ENCODE measurements at places on chromosomes 7 and 10.

DNA sequence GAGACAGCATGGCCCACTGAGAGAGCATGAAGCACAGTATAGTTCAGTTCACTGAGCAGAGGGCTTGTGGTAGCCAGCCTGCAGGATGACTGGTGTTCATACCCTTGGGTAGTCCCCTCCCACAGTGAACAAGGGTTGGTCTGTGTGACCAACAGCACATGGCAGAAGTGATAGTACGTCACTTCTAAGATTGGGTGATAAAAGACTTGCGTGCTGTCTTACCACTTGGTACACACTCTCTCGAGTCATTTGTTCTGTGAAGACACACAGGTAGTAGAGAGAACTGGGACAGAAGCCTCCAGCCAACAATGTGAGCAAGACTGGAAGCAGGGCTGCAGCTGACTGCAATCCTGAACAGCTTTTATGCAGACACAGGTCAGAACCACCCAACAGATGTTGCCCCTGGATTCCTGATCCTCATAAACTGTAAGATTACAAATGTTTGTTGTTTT is 14.6 kb downstream of the EPC1 start:
- peak; percentile 24 for DNase-seq

GRCh38 chr7:128119036-128119435 is 87.8 kb upstream of the LRRC4 start:
- DNase-seq = no peak

DNA sequence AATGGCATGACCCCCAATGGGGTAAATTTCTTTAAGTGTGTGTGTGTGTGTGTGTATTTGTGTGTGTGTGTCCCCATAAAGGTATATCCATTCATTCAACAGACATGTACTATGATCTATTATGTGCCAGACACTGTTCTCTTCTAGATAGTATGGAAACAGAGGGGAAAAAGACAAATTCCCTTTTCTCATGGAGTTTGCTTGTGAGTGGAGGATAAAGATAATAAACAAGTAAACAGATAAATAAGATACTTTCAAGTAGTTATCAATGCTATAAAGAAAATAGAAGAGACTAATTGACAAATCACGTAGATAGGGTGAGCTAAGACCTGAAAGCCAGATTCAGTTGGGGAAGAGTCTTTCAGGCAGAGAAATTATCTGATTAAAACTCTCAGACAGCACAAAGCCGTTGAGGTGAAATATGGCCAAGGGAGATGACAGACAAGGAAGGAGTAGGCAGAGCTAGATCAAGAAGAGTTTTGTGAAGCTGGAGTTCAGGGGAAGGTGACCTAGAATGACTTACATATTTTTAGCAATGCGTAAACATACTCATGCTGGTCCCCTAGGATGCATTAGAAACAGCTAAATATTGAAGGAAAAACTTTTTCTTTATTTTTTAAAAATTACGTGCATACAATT is 45.2 kb upstream of the DMTF1 start:
- DNase-seq = no peak

DNA sequence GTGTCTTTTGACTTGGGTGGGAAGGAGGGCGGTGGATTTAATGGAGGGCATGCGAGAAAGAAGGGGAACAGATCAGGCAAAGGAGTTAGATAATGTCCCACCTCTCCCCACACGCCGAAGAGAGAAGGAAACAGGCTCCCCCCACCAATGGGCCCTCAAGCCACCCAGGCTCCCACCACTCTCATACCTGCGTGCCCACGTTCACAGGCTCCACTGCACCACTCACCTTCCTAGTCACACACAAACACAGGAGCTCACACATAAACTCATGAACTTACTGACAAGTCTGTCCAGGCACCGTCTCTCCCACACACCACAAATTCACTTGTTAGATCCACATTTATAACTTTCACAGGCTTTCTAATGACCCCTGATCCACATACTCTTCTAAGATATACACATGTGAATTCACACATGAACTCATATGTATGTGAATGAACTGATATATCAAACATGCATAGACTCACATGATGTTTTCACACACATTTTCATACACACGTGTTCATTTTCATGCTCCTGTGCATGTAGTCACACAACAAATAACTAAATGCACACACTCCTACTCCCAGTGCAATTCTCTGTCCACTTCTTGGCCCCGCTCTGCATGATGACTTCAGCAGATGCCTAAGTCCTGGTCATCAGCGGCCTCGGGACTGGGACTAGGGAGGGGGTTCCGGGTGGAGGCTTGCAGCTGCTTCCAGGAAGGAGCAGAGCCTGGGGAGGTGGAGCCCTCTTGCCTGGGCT is 1.5 kb downstream of the LZTS2 start:
- no peak for DNase-seq

- peak; percentile 94 for DNase-seq
Measured at GRCh38 chr10:14659626-14660196, 115.0 kb downstream of the FAM107B start.

- DNase-seq = no peak
Measured at GRCh38 chr10:23381298-23382040, 36.9 kb upstream of the C10orf67 start.

DNA sequence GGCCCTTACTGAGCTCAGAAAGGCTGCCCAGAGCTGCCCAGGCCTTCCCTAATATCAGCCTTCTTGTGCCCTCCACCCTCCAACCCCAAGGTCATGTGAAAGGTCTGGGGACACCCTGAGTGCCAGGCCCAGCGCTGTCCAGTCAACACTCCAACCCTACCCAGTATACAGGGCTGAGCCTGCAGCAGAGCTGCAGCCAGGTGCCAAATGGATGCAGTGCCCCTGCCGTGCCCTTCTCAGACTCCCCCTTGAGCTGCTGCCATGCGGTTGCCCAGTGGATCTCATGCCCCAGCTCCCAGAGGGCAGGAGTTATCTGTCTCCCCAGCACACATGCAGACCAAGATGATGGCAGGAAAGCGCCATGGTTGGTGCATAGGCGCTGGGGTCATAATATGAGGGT is 61.5 kb downstream of the ZMIZ1 start:
- no peak for DNase-seq

DNA sequence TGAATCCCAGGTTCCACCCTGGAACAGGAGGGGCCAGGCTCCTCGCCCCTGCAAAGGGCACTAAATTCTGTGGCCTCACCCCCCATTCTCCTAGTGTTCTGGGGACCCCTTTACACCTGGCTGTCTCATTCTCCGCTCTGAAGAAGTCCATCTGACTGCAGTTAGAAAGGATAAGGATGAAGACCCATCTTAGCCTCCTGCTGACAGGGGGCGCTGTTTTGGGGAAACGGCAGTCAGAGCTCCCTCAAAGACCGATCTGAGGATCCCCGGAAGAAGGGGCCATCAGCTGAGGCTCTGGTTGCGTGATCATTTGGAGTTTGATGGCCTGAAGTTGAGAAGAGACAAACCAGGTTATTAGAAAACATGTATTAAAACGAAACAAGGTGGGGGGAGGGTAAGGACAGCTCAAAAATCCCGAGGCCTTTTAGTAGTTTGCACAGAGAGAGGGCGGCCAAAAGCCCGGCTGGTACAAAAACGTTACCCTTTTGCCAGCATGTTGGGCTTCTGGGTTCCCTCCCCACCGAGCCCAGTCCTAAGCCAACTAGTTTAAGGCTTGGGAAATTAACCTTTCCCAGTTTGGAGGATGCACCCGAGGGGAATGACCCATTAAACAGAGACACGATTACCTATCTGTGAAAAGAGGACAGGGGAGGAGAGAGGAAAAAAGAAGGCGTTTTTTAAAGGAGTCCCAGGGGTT is 102.8 kb downstream of the CHN2 start:
- DNase-seq = no peak

- DNase-seq = no peak
Measured at GRCh38 chr10:102455893-102456471, 4.6 kb upstream of the C10orf95 start.

GRCh38 chr10:44591911-44592310 is 207.0 kb upstream of the CXCL12 start:
- no peak for DNase-seq

DNA sequence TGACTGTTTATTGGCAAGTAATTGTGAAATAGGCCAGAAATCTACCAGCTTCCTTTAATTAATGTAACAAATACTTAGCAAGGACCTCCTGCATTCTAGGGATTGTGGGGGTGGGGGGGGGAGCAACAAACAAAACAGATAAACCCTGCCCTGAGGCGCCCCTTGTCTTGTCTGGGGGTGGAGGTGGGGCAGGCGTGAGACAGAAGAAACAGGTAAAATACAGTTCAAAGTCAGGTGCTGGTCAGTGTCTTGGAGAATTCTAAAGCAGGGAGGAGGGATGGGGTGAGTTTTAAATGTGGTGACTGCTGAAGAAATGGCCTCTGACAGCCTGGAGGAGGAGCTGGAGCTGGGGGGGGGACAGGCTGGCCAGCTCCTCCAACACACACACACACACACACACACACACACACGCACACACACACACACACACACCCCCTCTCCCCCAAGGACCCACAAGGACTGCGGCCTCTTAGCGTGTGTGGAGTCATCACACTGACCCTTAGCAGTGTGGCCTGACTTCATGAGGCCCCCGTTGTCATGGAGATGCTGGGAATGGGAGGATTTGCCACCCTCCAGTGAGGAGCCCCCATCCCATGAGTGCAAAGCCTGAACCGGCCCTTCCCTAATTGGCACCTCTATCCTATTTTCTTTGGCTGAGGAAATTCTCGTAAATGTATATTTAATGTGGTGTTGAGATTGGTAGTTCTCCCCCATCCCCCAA is 190.4 kb downstream of the MGMT start:
- DNase-seq = no peak

DNA sequence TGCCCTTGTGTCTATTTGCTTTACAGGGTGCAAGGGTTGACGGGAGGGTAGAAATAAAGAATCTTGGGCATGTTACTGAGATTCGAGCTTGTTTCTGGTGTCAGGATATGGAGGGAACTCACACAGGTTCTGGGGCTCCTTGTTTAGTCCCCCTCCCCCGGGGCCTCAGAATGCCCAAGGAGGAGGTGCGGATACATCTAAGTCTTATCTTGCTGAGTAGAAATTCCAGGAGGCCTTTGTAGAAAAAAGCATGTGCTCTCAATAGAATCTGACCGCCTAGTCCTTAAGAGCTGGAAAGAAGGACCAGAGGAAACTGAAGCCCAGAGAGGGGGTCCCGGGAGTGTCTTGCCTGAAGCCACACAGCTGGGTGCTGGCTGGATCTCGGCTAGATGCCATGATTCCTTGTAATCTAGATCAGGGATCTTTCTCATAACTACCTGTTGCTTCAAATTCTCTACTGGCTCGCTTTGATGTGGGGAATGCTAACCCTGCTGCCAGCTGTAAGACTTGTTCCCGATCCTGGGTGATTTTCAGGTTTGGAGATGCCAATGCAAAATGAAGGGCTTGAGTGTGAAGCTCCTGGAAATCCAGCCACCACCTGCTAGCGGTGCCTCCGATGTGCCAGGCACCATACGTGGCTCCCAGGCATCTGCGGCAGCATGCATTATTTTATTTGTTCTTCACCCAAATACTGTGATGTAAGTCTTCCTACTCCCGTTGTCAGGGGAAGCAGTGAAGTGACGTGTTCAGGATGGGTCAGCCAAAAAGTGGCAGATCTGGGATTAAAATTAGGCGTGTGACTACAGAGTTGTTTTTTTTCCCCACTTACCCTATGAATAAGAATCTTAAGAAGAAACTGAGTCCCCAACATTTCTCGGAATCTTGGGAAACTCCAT is 226.0 kb downstream of the TCF7L2 start:
- no peak for DNase-seq

GRCh38 chr10:101032637-101033224 is 1.7 kb downstream of the SFXN3 start:
- DNase-seq = no peak
